ENCODE measurements at places on chromosomes 12 and 14.
A peak's percentile ranks its signal among the peaks of the same experiment; 100 is the strongest.

DNA sequence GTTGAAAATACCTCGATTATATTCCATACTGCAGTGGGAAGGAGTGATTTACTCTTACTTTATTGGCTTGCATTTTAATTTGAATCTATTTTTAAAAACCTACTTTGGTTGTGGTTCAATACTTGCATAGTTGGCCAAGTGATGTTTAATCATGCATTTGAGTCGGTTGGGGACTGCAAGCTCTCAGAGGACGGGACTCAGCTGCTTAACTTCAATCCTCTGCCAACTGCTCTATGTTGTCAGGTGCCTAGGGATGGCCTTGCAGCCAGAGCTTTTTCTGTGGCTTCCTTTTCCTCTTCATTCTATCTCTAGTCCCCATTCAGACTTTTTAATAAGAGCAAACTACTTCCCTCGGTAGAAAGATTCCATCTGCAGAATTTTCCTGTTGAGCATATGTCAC, 53.4 kb upstream of the KRR1 start:
- no peak for DNase-seq

DNA sequence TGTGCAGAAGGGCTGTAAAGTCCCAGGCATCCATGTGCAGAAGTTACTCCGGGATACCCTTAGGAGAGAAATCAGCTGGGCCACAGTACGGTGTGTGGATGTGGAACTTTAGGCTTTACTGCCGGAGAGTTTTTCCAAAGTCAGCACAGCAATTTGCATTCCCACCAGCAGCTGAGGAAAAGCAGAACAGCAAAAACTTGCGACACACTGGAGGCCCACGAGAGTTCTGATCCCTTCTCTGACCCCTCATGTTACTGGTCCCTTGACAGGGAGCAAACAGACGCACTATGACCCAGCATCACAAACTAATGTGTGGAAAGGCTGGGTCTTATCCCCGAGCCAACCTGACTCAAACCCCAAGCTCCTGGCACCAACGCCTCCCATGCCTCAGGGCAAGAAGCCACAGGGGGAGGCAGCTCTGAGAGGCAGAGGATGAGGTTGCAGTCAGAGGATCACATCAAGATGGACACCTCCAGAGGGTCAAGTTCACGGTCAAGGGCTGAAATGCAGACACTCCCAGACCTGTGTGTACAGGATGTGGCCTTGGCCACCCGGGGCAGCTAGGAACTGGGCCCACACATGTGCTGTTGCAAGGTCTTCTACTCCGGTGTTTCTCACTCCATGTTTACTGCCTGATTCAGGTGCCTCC, 38.6 kb downstream of the CCDC88C start:
- DNase-seq: no peak

GRCh38 chr12:13208533-13209435, 12.3 kb downstream of the EMP1 start:
- DNase-seq: peak; percentile 24

- DNase-seq: peak; percentile 41
Measured at GRCh38 chr14:65179918-65180724, 77.8 kb upstream of the MAX start.

- no peak for DNase-seq
Measured at GRCh38 chr14:50263321-50263720, 31.9 kb upstream of the SOS2 start.

- DNase-seq: no peak
Measured at GRCh38 chr12:2283480-2283879, 230.7 kb downstream of the CACNA1C start.

DNA sequence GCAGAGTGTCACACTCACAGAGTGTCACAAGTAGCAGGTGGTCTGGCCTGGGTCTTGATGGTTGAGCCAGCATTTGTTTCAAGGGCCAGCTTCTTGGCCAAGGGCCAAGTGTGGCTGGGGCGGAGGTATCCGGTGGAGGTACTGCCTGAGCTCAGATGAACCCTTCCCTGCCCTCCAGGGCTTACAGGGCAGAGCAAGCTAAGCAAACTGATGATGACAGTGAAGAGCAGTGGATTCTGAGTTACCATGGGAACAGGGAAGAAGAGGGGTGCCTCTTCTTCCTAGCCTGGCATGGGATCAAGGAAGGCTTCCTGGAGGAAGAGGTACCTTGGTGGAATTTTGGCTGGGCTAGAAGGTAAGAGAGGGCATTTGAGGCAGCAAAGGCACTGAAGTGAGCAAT, 35.7 kb downstream of the MVK start:
- no peak for DNase-seq

DNA sequence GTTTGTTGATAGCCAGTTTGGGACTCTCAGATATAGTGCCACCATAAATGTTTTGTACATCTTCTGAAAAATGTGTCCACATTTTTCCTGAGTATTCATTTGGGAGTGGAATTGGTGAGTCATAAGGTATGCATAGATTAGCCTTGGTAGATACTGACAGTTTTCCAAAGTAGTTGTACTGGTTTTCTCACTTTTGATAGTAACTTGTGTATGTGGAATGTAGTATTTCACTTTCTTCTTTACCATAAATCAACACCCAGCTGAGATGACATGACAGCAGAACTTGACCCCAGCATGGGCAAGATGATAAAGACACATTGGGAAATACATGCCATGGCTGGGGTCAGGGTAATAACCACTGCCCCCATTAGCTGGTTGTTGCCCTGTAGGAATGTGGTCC, 5.4 kb downstream of the FBXW8 start:
- DNase-seq: no peak

GRCh38 chr12:125406131-125406530, 340.9 kb downstream of the AACS start:
- no peak for DNase-seq

DNA sequence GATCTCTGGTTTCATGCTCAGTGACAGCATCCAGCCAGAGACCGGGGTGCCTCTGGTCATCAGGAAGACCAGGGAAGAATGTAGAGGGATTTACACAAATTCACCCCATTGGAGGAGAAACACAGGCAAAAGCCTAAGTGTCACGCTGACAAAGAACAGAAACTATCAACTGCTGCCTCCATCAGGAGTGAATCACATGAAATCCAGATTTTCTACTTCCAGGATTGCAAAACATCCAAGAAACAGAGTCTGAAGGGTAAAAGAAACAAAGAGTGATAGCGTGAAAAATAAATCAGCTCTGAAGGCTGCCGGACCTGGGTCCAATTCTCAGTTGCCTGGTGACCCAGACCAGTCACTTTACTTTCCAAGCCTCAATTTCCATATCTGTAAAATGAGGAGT, 136.1 kb upstream of the MAP1LC3B2 start:
- DNase-seq: no peak

DNA sequence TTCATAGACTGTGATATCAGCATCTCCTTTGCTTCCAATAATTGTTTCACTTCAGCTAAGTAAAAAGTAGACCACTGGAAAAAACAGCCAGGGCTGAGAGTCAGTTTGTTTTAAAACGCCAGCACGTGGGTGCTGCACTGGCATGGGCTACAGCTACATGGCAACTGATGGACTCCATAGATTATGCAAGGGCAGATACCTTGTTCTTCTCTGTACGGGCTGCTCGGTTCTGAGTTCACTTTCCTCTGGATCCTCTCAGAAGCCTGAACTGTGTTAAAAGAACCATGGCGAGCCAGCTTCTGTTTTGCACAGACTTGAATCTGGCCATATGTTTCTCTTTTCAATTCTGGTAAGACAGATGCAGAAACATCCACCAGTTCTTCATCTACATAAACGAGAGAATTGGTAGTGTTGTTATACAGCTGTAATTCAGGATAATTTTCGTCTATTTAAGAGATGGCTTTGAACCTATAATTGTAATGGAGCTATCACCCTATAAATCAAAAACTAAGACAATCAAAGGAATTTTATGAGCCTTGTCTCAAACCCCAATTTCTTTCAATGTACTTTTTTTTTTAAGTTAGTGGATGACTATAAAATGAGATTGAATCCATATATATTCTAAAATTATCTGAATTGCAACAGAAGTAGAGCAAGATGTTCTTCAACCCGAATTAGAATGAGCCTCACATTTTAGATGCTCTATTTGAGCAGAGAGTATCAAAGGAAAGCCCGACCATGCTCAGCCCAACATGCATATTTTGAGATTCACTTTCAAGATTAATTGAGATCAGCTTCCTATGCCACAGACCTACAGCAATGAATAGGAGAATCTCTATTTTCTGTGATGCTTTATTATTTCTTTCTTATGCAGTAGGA, 31.5 kb downstream of the E2F7 start:
- DNase-seq: no peak

- no peak for DNase-seq
Measured at GRCh38 chr12:62525271-62525670, 58.6 kb downstream of the MON2 start.

- no peak for DNase-seq
Measured at GRCh38 chr12:76713130-76713529, 50.8 kb upstream of the ZDHHC17 start.

DNA sequence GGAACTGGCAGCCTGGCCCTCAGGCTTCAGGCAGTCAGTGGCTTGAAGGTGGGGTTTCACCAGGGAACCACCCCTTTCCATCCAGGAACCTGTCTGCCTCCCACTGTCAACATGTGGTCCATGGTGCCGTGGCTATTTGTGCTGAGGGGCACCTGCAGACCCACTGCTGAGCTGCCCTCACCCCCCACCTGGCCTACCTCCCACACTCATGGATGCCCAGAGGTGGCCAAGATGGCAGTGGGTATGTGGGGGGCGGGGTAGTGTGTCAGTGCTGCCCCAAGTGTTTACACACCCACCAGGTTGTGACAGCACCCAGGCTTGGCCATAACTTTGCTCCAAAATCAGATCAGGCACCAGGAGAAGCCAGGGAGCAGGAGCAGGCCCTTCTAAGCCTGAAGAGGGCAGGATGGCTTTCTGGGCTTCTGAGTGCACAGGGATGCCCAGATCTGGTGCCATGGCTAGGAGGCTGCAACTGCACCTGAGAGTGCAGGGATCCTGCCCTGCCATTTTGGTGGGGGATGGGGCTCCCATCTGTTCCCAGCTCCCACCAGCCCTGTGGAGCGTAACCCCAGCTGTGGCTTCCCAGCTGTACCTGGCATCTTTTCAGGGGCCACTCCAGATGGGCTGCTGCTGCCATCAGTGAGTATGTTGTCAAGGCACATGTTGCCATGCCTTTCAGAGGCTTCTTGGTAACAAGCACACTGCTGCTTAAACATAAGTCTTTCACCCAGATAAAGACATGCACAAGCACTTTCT, 263.9 kb downstream of the LRIG3 start:
- DNase-seq: no peak
